ENCODE measurements at places on chromosomes 3 and 15.
A peak's percentile ranks its signal among the peaks of the same experiment; 100 is the strongest.

GRCh38 chr15:70248116-70249025, 150.7 kb upstream of the TLE3 start:
- DNase-seq: no peak

DNA sequence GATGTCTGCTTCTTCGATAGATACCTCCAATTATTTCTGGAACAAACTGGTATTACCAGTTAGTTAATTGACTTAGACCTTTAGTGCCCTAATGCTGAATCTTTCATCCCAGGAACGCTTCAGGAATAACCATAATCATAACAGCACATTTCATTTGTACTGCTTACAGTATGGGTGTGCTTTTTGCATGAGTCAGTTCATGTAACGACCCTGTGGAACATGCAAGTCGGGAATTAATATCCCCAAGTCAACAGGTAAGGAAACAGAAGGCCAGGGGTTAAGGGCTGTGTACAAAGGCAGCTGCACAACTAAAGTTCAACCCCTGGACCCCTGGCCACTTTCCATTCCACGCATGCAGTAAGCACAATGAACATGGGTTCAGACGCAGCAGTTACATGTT, 49.2 kb downstream of the ADCY5 start:
- no peak for DNase-seq

DNA sequence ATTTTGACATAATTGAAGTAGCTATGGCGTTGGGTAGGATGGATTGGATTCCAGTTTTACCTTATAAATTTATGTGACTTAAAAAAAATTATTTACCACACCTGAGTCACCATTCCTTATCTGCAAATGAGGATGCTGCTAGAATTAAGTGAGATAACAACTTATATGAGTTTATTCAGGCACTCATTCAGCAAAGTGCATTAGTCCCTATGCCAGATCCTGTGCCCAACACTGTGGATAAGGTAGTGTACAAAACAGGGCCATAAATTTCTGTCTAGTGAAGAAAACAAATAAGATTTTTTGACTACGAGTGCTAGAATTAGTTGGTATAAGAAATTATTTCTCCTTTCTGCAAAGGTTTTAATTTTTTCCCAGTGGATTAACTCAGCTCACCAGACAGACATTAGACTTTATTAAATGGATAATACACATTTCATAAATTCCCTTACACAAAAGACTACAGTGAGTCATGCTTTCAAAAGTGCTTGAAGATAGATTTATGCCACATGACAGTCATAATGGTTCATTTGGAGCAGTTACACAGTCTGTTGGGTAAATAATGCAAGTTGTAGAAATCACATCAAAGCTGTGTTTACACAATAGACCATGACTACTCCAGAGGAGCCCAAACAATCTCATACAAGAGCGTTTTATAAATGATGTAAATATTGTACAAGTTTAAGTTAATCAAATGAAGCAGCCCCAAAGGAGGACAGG, 129.9 kb upstream of the TGFBR2 start:
- DNase-seq: no peak

DNA sequence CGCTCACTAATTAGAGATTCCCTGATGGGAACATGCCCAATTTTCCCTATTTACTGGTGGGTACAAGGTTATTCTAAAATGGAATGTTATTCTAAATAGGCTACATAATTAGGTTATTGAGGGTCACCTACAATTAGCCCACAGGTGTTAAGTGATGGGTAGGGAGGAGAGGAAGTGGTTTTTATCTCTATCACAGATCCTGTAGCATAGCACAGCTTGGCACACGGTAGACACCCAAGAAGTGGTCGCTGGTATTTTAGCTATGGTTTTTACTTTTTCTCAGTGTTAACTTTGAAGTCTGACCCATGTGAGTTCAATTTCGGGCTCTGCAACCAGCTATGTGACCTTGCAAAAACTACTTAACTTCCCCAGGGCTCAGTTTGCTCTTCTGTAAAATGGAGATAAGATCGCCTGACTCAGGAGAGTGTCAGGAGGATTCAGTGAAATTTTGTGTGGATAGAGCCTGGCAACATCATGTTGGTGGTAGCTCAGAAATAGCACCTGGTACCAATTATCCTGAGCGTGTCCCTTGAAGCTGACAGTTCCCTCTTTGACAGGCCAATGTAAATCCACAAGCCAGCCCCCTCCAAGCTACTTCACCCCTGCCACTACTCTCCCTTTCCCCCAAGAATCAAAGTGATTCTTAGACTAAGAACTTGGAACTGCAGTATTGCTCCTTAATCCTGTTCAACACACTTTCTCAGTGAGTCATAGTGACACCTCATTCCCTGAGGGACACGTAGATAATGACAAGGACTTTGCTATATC, 8.7 kb upstream of the LMCD1 start:
- DNase-seq: no peak

DNA sequence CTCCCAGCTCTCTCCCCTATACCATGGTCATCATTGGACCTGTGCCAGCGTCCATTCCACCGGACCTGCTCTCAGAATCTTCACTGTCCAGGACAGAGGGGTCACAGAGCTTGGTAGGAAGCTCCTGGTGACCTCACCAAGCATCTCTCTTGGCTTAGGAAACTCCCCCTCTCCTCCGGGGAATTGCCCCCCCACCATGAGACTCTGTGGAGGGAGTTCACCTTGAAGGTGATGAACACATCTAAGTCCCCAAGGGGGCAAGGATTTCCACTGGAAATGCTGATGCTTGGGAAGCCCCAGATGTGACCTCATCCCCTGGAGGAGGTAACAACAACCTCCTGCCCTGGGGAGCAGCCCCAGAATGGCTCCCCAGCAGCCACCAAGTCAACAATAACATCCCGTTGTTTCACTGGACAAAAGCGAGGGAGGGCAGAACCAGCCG, 3.2 kb downstream of the SEMA7A start:
- DNase-seq: no peak

DNA sequence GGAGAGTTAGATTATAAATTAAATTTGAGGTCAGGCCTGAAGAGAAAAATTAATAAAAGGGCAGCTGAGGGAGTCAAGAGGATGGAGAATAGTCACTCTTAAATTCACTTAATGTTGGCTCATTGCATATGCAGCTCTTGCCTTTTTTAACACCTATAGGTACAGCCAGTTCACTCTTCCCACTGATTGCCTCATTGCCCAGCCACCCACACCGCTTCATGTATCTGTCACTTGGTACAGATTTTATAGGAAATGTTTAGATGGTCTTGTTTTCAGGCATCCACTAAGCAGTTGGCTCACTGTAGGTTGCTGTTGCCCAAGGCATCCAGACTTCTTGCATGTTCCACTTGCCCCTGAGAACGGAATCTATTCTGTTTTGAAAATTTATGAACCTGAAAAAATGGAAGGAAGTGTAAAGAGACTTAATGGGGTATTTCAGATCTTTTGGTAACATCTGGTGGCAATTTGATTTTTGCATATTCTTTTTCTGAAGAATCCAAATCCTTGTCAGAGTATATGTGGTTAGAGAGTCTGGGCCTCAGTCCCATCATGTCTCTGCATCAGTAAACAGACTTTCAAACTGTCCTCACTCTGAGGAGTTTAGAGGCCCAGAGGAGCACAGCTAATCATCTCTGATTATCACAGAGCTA, 151.9 kb downstream of the RBPMS2 start:
- no peak for DNase-seq

DNA sequence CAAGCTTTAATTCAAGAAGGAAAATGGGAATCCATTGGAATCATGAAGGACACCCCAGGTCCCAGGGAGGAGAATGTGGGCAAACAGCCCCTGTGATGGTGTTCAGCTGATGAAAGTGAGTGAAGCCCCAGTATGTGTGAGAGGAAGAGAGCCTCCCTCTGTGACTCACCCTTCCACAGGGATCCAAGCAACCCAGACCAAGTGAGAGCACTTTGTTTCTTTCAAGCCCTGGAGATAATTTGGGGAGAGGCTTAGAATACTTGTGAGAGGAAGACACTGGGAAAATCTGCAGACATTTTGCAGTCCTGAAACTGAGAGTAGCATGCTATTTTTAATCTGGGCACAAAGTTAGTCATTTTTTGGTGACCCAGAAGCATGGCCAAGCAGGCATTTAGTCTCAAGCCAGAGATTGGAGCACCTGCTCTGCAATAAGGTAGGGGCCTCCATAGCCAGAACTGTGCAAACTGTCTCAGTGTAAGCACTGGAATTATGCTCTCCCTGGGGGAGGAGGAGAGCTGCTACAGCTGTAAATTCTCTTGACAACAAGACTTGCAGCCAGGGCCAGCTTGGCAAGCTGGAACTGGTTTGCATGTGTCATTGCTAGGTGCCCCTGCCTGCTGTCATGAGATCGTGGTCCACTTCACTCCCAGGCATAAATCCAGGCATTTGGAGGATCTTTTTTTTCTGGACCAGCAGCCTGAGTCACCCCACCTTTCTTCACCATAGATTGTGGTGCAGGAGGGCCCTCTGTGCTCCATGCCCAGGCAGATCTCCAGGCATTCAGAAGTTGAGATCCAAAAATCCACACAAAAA, 537.8 kb upstream of the DPPA4 start:
- no peak for DNase-seq

DNA sequence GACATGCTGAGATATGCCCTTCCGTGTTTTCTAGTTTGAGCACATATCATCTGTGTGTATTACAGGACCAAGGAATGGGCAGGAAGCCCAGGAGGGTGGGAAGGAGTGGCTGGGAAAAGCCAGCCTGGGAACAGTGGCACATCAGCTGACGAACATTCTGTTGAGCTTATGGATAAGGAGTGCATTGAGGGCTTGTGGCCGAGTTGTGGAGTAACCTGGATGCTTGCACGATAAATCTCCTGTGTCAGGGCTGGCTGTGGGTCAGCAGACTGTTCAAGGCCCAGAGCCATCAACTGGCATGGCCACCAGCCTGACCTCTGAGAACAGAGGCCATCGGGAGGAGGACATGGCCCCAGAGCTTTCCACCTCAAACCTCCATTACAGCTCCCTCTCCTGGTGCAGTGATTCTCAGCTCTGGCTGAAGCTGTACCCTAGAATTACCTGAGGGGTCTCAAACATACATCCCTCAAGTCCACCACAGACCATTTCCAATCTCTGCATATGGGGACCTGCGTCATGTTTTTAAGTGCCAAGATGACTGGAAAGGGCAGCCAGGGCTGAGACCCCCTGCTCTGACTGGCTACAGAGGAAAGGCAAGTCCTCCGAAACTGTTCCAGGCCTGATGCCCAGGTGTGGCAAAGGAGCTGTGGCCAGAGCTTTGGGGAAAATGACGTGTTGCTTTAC, 4.8 kb upstream of the VILL start:
- DNase-seq: no peak

DNA sequence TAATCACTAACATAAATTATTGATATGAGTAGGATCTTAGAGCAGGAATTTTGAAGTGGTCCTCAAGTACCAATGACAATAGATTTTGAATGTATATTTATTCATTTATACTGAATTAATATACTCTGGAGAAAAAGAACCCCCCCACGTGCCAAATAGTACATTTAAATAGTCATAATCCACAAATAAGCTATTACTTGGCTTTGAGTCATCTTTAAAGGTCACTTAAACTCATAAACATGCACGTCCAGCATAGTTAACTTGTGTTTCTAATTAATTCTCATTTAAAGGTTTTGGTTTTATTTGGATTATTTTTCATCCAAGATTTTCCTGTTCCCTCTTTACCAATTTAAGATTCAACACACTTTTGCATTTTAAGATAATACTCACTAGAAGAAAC, 35.1 kb downstream of the FGF7 start:
- DNase-seq: no peak

DNA sequence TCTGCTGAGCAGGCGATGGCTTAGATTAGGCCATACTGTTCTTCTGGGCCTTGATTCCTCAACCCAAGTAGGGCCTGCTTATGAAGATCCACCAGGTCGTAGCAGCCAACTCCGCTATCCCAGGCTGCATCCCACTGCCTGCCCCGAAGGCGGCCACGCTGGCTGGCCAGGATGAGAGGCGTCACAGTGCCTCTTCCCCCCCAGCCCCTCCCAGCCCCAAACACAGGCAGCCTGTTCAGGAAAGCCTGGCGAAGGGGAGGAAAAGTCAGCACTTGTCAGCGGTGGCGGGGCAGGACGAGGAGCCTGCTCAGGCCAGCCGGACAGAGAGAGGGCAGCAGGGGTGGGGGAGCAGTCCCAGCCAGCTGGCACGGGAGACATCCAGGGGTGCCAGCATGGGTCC, 11.2 kb downstream of the PTH1R start:
- DNase-seq: no peak

DNA sequence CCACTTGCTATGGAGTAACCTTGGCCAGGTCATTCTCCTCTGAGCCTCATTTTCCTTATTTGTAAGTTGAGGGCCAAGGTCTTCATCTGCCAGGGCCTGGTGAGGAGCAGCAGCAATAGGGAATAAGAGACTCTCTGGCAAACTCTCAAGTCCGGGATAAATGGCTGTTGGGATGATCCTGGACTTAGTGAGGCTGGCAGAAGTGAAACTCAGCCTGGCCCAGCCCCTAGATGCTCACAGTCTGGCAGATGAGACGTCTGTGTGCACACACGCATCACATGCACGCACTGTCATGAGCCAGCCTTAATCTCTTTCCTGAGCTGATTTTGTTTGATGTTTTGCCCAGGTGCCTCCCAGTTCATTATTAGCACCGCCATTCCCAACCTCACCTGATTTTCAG, 26.8 kb downstream of the SLC6A6 start:
- no peak for DNase-seq

DNA sequence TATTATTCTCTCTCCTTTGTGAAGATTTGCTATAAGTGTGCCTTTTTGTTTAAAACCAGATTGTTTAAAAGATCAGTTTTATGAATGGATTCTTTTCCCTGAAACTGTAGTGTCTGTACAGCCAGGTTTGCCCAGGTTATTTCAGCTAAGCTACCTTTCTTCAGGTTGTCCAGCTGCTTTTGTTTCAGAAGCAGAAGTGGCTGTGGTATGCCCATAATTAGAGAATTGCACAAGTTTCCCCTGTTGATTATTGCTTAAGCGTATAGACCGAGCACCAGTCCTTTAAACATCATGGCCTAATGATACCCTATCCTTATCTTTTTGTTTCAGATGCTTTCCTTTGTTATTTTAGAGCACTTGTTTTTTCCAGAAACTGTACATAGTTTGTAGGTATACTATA, 10.2 kb downstream of the ASB7 start:
- no peak for DNase-seq

DNA sequence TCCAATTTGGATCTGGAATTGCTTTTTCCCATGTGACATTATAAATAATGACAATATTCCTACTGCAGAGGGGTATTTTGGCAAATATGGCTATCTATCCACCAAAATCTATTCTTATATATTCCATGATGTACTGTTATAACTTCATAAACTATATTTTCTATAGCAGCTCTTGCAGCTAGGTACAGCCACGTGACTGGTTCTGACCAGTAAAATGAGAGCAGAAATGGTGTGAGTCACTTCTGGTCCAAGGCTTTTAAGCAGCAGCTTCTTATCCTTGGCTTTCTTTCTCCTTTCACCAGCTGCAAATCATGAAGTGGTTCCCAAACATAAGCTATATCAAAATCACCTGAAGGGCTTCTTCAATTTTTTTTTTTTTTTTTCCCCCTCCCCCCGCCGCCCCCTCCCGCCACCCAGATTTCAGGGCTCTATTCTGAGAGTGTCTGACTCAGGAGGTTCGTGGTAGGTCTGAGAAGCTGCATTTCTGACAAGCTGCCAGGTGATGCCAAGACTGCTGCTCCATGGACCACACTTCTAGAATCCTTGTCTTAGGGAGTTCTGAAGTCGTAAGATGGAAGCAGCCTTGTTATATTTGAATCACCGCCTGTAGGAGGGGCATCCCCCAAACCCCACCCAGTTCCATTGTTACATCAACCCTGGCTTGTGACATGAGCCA, 357.5 kb downstream of the CHST2 start:
- no peak for DNase-seq

- DNase-seq: no peak
These were observed 78.6 kb downstream of the VGLL4 start for GRCh38 chr3:11565072-11565471.

- peak; percentile 15 for DNase-seq
These were observed 8.9 kb downstream of the NSUN3 start for GRCh38 chr3:94071713-94072284.

- no peak for DNase-seq
These were observed 1.6 kb downstream of the STRA6 start for GRCh38 chr15:74200871-74201419.
